ENCODE measurements at places on chromosomes 1 and 21. TPM values are rescaled to one million over a fixed set of nuclear protein-coding genes. Genes with fewer than 3 reads are reported as not detected.

Gene LAD1
- not detected for total RNA-seq

Gene OR2AK2
- not detected for total RNA-seq

Gene LRRC3
- total RNA-seq = 0.25 TPM

Gene RBP7
- total RNA-seq = not detected

Gene KRTAP12-4
- not detected for total RNA-seq

Gene MARK1
- total RNA-seq = 1.3 TPM

Gene CXADR
- 1.3 TPM for total RNA-seq

Gene HES2
- 0.92 TPM for total RNA-seq

Gene NAV1
- 53.5 TPM for total RNA-seq

Gene MSTO1
- 31.2 TPM for total RNA-seq

Gene HES5
- not detected for total RNA-seq

Gene MYBPH
- total RNA-seq = 0.06 TPM
